Heart right ventricle (tissue), 16 donors: ENCODE measurements at places on chromosomes 6 and 20. TPM values are rescaled to one million over a fixed set of nuclear protein-coding genes. Genes with fewer than 3 reads are reported as not detected.

The LPIN3 gene
- 11.1 TPM for polyA plus RNA-seq

The SPTLC3 gene
- 1.6 TPM for polyA plus RNA-seq

The CLPSL2 gene
- not detected for polyA plus RNA-seq

The TRIM40 gene
- polyA plus RNA-seq = not detected

The SLC12A5 gene
- polyA plus RNA-seq = not detected

The PAK5 gene
- not detected for polyA plus RNA-seq

The MAFB gene
- 3.8 TPM for polyA plus RNA-seq

The SIRPB2 gene
- 1.2 TPM for polyA plus RNA-seq

The ALDH5A1 gene
- polyA plus RNA-seq = 1.9 TPM

The MTFR2 gene
- polyA plus RNA-seq = 0.20 TPM

The SIM1 gene
- not detected for polyA plus RNA-seq

The CRISP3 gene
- not detected for polyA plus RNA-seq

The LY6G6D gene
- polyA plus RNA-seq = not detected

The ATRN gene
- 8.3 TPM for polyA plus RNA-seq

The APOM gene
- 3.2 TPM for polyA plus RNA-seq

The PPIL6 gene
- polyA plus RNA-seq = 0.44 TPM

The BTN3A1 gene
- 11.0 TPM for polyA plus RNA-seq
